ENCODE measurements at places on chromosomes 3 and 15. TPM values are rescaled to one million over a fixed set of nuclear protein-coding genes. Genes with fewer than 3 reads are reported as not detected.

NCBP2 gene
- total RNA-seq = 92.5 TPM

BCL6 gene
- total RNA-seq = 95.7 TPM

GOLGA8G gene
- not detected for total RNA-seq

CPB1 gene
- total RNA-seq = 0.57 TPM

PLSCR5 gene
- not detected for total RNA-seq

IQCH gene
- total RNA-seq = 6.9 TPM

CCR5 gene
- not detected for total RNA-seq

HAPLN3 gene
- 11.9 TPM for total RNA-seq

LRTM1 gene
- total RNA-seq = 0.16 TPM

CAMK2N2 gene
- not detected for total RNA-seq

MESP2 gene
- total RNA-seq = 0.42 TPM

CFAP92 gene
- 0.08 TPM for total RNA-seq

CSPG5 gene
- 0.45 TPM for total RNA-seq

KLHL25 gene
- total RNA-seq = 6.6 TPM

GOLGA8Q gene
- 0.52 TPM for total RNA-seq

RHOV gene
- 0.10 TPM for total RNA-seq

LIPC gene
- total RNA-seq = 1.2 TPM

ABHD10 gene
- 27.1 TPM for total RNA-seq

RSL24D1 gene
- 71.8 TPM for total RNA-seq

ANKRD63 gene
- total RNA-seq = not detected
